ENCODE measurements at places on chromosomes 6 and 20. TPM values are rescaled to one million over a fixed set of nuclear protein-coding genes. Genes with fewer than 3 reads are reported as not detected.

The SNAI1 gene
- total RNA-seq: 0.75 TPM

The PKIB gene
- total RNA-seq: 1.1 TPM

The CD93 gene
- total RNA-seq: 33.6 TPM

The FAM209B gene
- 1.3 TPM for total RNA-seq

The BPIFB1 gene
- not detected for total RNA-seq

The ANKRD60 gene
- total RNA-seq: not detected

The MCCD1 gene
- not detected for total RNA-seq

The KCNK17 gene
- total RNA-seq: not detected

The ADISSP gene
- 14.4 TPM for total RNA-seq

The LAMP5 gene
- total RNA-seq: not detected

The RIPOR2 gene
- total RNA-seq: 13.2 TPM

The TBX18 gene
- 0.24 TPM for total RNA-seq

The CCM2L gene
- 7.3 TPM for total RNA-seq

The LY6G6C gene
- total RNA-seq: not detected

The IP6K3 gene
- total RNA-seq: 113 TPM

The ABRACL gene
- 3.1 TPM for total RNA-seq

The CD2AP gene
- total RNA-seq: 8.3 TPM

Data from psoas muscle (tissue), 8 donors.